Activated T-helper 17 cell treated with anti-CD3 and anti-CD28 coated beads, Interleukin-2, amount 50 U/mL, for 72 hours (primary cell): ENCODE measurements at places on chromosomes 5 and 9.

GRCh38 chr5:68658810-68659372, 434.9 kb upstream of the SLC30A5 start:
- no peak for ATAC-seq

- peak; percentile 98 for ATAC-seq
Observed at GRCh38 chr9:87792831-87793288, 66.9 kb downstream of the CTSL start.

DNA sequence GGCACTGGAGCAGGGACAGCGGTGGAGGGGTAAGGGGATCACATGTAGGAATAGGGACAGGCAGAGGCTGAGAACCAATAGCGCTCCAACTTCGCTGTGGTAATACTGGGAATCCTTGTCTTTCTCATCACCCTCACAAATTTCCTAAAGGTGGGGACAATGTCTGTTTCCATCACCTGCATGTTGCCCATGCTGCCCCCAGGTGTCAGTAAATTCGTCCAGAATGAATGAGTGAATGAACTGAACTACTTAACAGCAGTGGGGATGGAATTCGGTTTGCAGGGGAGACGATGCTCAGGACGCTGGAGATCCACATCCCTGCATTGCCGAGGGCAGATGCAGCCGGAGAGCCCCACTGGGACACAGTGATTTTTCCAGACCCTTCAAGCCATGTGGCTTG, 129.9 kb downstream of the PDZD2 start:
- ATAC-seq: no peak

GRCh38 chr5:17154211-17154996, 63.0 kb upstream of the BASP1 start:
- no peak for ATAC-seq

DNA sequence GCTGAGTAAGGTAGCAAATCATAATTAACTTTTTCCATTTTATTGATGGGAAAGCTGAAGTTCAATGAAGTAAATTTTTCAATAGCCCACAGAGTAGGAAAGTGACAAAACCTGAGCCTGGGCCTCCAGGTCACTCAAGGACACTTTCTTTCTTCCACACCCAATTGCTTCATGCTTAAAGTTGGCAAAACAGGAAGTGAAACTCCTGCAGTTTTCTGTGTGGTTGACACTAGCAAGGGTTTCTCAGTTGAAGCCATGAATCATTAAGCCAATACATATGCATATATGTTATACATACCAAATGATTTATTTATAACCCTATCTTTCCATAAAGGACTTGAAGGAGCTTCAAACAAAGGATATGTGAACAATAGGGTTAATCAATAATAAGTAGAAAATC, 13.9 kb downstream of the TLR4 start:
- peak; percentile 75 for ATAC-seq

- no peak for ATAC-seq
Observed at GRCh38 chr9:78490231-78490630, 193.3 kb downstream of the PSAT1 start.

DNA sequence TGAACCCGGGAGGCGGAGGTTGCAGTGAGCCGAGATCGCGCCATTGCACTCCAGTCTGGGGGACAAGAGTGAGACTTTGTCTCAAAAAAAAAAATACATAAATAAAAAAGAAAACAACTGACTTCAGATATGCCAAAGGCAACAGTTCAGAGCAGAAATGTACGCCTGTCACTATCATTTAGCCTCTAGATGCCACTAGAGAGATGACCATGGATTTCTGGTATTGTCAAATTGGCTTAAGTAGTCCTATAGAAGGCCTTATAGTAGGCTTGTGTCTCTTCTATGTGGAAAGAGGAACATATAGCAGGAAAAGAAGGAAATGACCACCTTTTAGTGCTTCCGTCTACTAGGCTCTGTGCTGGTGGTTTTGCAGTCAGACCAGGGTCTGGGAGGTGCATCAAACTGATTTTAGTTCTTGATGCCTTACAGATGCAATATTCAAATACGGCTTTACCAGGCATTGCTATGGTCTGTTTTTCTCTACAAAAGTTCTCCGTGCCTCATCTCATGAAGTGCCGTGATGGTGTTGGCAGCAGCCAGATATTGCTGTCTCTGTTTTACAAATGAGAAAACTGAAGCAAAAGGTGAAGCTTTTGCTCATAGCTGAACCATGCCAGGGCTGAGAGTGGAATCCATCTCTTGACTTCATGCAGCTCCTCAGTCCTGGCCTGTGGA, 17.2 kb downstream of the AGXT2 start:
- no peak for ATAC-seq

DNA sequence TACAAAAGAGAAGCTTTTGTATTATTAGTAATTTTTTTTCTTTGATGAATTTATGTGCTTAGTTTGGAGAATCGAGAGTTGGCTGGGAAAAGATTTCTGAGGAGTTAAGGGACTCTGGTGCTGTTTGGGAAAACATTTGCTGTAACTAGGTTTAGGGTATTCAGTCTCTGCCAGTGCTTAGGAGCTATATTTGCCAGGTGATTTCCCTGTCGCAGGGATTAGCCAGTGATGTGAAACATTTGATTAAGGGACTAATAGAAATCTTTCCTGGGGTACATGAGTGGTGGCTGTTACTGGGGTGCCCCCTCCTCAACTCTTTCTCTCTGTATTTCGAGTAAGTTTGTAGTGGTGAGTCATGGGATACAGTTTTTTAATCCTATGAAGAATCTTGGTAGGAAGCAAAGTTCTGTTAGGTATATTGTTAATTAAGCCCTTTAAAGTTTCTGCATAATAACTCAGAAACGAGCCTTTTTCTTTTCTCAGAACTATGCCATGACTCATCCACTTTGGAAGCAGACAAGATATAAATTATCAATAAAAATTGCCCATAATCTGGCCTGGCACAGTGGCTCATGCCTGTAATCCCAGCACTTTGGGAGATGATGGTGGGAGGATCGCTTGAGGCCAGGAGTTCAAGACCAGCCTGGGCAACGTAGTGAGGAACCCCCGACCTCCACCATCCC, 18.6 kb downstream of the RGMB start:
- no peak for ATAC-seq

DNA sequence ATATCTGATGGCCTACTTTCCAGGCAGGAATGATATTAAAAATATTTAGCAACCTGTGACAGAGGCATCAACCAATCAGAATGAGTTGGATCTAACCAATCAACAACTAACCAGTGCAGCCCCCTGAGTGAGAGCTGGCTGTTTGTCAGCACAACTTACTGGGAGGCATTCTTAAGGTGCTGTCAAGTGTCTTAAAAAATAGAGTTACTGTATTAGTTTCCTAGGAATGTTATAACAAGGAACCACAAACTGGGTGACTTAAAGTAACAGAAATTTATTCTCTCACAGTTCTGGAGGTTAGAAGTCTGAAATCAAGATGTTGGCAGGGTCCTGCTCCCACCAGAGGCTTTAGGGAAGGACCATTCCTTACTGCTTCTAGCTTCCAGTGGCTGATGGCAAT, 85.2 kb downstream of the ATG10 start:
- ATAC-seq: no peak

- no peak for ATAC-seq
Observed at GRCh38 chr9:105329719-105330062, 85.2 kb downstream of the SLC44A1 start.
